ENCODE measurements at places on chromosomes 6 and 20. TPM values are rescaled to one million over a fixed set of nuclear protein-coding genes. Genes with fewer than 3 reads are reported as not detected.

The CASS4 gene
- 2.1 TPM for total RNA-seq

GRCh38 chr20:3222635-3223600 lies 13.6 kb downstream of the ITPA start:
- no peak for DNase-seq

DNA sequence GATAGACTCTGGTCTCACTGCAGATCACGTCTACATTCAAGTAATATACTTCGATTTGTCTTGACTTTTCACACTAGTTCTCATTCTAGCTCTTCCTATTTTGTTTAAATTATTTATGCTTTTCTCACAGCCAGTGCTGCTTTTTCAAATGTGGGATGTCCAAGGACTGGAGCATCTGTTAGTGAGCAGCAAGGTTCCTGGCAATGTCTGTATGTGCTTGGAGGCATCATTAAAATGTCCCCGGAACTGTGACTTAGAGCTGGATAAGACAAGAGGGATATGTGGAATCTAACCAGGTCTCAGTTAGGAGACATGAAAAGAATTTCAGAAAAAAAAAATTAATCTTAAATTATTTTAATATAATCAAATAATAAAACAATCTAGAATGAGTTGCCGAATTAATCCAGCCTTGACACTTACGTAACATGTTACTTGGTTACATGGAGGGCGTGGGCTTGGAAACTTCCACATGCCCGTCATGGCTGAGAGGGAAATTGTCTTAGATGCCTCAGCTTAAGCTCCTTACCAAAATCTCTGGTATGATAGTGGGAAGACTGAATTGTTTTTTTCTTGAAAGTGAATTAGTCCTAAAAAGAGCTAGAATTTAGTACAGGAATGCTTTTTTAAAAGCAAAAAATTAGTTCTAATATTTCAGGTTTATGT lies 21.4 kb upstream of the CARMIL1 start:
- DNase-seq = no peak

The DNMT3B gene
- 0.56 TPM for total RNA-seq

DNA sequence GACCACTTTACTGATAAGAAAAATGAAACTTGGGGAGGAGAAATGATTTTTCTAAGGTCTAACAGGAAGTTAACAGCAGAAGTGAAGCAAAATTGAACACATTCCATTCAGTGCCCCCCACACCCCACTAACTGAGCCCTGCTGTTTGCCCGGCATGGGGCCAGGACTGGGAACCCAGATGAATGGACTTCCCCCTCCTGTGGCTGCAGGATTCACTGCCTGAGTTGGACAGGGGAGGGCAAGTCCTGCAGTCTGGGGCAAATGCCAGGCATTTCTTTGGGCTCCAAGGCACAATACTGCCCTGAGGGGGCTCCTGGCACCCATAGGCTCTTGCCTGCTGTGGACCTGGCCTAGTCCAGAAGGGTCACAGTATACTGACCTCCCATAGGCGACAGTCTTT lies 28.3 kb downstream of the FYN start:
- no peak for DNase-seq

The TOX2 gene
- 1.5 TPM for total RNA-seq

DNA sequence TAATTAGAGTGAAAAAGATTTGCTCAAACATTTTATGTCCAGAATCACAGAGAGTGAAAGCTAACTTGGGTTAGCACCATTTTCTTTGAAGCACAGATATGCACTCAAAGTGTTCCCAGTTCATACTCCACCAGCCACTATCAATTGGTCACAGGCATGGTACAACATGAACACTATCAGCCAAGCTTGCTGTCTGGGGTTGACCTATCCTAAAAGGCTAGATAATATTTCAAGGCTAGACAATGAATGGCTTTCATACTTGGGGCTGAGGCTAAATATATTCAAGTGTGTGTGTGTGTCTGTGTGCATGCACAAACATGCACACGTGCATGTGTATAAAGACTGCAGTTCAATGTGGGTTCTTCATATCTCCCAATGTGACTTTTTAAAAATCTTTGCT lies 783.0 kb upstream of the GJE1 start:
- DNase-seq = no peak

- DNase-seq = no peak
Measured at GRCh38 chr6:63471654-63472053, 100.6 kb upstream of the LOC128125822 start.

- no peak for DNase-seq
Measured at GRCh38 chr20:49319208-49319809, 41.5 kb upstream of the ZNFX1 start.

The OTOR gene
- not detected for total RNA-seq

GRCh38 chr6:158698931-158699330 lies 49.1 kb downstream of the SYTL3 start:
- no peak for DNase-seq

DNA sequence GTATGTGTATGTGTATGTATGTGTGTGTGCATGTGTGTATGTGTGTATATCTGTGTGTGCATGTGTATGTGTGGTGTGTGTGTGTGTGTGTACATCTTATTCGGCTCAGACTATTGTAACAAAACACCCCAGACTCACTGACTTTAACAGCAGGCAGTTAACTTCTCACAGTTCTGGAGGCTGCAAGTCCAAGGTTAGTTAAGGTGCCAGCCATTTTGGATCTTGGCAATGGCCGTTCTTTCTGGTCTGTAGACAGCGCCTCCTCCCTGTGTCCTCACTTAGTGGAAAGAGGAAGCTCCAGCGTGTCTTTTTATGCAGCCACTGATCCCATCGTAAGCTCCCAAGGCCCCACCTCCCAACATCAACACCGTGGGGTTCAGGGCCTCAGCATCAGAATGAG lies 128.3 kb upstream of the THBS2 start:
- DNase-seq = no peak

DNA sequence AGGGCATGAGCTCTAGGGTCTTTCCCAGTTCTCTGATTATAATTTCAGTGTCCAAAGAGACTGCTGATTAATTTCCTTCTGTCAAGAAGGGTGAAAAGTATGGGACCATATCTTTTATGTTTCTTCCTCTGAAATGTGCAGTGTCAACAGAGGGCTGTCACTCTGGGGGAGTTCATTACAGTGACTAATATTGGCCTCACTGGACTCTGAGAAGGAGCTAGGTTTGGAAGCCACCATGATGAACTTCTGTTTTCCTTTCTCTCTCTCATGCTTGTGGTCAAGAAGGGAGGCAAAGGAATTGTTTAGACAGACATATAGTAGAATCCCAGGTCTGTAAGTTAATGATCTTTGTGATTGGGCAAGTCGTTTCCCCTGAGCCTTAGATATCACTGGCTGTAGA lies 41.8 kb upstream of the BMP6 start:
- no peak for DNase-seq

The BNIP5 gene
- not detected for total RNA-seq

- no peak for DNase-seq
Measured at GRCh38 chr6:157163434-157164159, 159.7 kb downstream of the TMEM242 start.

DNA sequence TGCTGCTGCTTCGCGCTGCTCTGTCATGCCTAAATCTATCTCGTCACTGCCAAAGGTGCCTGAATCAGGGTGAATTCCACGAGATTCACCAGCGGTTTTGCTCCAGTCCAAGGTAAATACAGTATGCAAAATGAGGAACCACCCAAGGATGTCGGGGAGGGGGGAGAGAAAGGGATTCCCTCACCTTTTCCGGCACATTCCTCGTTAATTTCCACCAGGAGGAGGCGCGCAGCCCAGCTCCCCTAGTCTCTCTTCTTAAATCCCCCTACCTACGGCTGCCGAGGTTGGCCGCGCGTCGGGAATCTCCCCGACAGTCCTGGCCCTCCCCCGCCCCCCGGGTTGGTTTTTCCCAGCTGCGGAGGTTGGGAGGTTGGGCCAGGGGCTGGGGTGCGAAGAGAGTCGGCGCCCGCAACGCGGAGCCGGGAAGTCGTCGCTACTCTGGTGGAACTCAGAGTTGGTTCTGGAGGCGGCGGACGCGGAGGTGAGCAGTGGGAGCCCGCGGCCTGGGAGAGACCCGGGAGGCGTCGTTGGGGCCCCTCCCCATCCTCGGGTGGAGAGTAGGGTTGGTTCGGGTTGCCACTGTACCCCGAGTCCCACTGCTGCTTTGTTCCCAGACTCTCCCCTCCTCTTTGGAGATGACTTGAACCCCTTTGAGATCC lies at the start of gene TPBG:
TPBG (plus strand) TSS at position 390 of the 659 bp plus-strand sequence. CDS start 1,145 bp downstream, outside the sequence.
- peak; percentile 85 for DNase-seq

DNA sequence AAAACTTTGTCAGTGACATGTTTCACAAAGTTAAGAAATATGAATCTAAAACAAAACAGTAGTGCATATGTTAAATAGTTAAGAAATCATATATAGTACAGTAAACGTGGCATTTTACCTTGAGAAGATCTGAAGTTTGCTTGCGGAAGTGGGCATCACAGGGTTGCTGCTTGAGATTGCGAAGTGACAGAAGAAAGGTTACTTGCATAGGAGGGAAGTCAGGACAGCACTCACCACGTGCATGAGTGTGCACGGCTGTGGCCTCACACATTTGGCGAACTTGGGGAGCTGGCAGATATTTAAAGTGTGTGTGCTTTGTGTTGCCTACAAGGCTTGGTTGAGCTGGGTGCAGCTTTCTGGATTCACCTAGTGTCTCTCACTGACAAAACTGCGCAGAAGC lies 431.5 kb upstream of the ARID1B start:
- DNase-seq = no peak

The POM121L2 gene
- total RNA-seq = not detected

GRCh38 chr6:88538130-88538706 lies 372.1 kb upstream of the CNR1 start:
- no peak for DNase-seq

GRCh38 chr6:42279144-42279781 lies 61.6 kb upstream of the MRPS10 start:
- peak; percentile 82 for DNase-seq

- no peak for DNase-seq
Measured at GRCh38 chr20:56710125-56710524, 81.0 kb downstream of the TFAP2C start.

The RBM38 gene
- 26.5 TPM for total RNA-seq

The IDH3B gene
- total RNA-seq = 47.3 TPM
